ENCODE measurements at places on chromosomes 16 and 17. TPM values are rescaled to one million over a fixed set of nuclear protein-coding genes. Genes with fewer than 3 reads are reported as not detected.

DNA sequence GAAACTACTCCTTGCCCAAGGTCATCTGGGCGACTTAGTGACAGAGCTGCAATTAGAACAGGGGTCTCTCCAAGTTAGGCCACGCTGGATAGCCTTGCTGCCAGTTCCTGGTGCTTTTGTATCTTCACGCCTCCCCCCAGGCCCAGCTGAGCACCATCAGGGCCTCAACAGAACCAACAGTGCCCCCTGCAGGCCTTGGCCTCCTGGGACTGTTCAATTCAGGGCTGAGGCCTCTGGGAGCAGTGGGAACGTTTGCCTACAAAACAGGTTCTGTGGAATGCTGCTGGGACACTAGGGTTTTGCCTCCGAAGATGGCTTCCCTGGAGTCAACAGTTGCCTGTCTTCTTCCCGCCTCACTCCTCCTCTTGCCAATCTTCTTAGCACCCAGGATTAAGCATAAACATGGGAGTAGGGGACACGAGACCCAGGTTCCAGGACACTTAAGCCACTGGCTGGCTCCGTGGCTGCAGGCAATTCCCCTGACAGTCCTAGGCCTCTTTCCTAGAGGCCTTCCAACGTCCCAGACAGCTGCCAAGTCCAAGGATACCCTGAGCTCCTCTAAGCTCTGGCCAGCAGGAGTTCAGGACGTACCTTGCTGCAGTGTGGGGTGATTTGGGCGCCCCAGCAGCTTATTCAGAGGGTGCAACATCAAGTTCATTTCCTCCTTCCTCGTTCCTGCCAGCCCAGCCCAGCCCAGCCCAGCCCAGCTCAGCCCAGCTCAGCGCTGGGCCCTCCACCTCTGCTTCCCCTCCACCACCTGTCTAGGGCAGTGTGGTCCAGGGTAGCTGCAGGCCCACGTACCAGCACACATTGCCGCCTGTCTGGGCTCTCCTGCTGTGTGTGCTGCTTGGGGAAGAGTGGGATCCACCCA is 246.6 kb upstream of the RPL38 start:
- H3K27me3 ChIP-seq, result peaks cover 6% of the 10 kb centered on the region
- peaks cover 7% of the 10 kb centered on the region for H3K4me1 ChIP-seq
- no peak overlapping the region for H3K27ac ChIP-seq
- DNase-seq, result peak; percentile 58

- peaks cover 51% of the 10 kb centered on the region for H3K4me1 ChIP-seq
- H3K27ac ChIP-seq, result peak overlapping the region; percentile 65
- no peaks in the 10 kb centered on the region for H3K36me3 ChIP-seq
- no peaks in the 10 kb centered on the region for H3K27me3 ChIP-seq
- H3K4me3 ChIP-seq, result no peak overlapping the region
Observed at GRCh38 chr16:57637424-57637823, 9.0 kb downstream of the ADGRG1 start.

DNA sequence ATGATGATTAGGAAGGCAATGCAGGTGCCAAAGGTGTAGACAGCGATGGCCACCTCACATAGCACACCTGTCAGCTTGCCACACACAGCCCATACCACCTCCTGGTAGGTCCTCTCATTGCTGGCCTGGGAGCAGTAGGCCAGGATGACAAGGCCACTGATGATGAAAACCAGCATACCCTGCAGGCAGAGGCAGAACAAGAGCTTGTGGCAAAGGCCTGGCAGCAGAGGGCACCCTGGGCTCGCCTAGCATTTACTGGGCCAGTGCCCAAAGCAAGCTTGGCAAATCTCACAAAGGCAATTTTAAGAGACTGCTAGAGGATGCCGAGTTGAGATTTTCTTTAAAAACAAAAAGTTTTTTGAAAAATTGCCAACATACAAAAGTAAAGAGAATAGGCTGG is 5.9 kb downstream of the SLC38A7 start:
- no peaks in the 10 kb centered on the region for H3K27me3 ChIP-seq
- H3K27ac ChIP-seq, result no peak overlapping the region
- DNase-seq, result peak; percentile 81
- H3K4me3 ChIP-seq, result no peak overlapping the region
- peaks cover 33% of the 10 kb centered on the region for H3K36me3 ChIP-seq

GRCh38 chr17:81710514-81711308 is 1.4 kb upstream of the SLC25A10 start:
- H3K27ac ChIP-seq, result no peak overlapping the region
- H3K4me3 ChIP-seq, result no peak overlapping the region
- no peak for DNase-seq

DNA sequence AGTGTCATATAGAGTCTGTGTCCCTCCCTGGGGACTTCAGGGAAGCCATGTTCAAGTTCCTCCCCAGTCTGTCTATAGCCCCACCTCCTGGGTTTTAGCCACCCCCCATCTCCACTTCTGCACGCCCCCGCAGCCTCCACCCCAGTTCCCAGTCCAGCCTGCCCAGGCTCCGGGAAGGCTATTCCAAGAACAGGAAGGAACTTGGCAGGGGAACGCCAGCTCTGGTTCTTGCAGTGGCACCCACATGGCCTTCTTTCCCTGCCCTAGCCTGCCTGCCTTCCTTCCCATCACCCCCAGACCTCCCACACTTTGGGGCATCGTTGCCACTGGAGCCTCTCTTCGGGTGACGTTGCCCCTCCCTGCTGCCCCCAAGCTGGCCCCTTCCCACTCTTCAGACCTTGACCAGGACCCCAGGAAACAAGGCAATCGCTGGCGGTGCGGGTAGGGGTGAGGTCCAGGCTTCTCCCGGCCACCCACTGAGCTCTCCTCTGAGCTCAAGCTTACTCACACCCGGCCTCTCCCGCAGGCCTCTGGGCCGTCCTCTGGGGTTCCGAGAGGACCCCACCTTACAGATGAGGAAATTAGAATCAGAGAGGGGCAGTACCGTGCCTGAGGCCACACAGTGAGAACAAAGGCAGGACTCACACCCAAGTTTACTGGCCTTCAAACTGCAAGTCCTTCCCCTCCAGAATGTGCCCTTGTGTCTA is 9.2 kb upstream of the CES4A start:
- H3K27me3 ChIP-seq, result no peaks in the 10 kb centered on the region
- no peak overlapping the region for H3K4me3 ChIP-seq
- no peak overlapping the region for H3K27ac ChIP-seq
- no peaks in the 10 kb centered on the region for H3K36me3 ChIP-seq
- peak; percentile 53 for DNase-seq

- H3K4me3 ChIP-seq, result no peak overlapping the region
- no peaks in the 10 kb centered on the region for H3K27me3 ChIP-seq
- no peaks in the 10 kb centered on the region for H3K36me3 ChIP-seq
Observed at GRCh38 chr16:86252596-86252995, 257.7 kb upstream of the FOXF1 start.

DNA sequence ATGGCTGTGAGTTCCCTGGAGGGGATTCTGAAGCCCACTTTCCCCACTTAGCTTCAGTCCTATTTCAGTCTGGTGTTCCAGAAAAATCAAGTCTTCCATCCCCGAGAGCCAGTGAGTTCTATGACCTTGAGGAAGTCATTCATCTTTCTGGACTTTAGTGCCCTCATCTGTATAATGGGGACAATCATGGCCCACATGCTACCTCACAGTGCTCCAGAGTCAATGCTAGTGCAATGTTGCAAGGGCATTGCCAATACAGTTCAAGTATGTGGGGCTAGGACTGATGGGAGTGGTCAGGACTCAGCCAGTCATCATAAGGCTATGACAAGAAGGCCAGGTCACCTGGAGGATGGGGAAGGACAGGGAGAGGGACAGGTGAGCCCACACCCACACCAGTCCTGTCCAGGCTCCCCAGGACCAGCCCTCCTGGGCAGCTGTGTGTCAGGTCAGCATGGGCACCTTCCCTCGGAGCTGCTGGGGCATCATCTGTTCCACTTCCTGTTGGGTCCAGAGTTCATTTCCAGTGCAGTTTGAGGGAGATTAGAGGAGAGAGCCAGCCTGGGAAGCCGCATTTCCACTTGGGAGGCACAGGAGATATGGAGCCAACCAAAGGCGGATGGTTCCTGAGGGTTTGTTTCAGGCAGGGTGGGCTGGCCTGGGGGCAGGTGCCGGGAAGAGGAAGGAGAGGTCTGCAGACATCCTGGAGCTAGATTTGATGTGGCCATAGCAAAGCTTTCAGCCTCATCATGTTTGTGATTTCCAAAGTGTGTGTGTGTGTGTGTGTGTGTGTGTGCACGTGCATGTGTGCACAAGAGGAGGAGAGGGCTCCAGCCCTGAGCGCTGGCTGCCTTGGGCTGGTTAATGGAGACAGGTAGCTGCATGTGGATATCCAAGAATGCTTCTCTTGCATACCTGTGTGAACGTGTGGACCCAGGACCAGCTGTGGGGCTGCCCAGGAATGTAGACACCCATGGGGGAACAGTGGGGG is 3.9 kb upstream of the WNT9B start:
- no peaks in the 10 kb centered on the region for H3K36me3 ChIP-seq
- H3K27me3 ChIP-seq, result peaks cover 17% of the 10 kb centered on the region
- no peak overlapping the region for H3K27ac ChIP-seq
- peaks cover 11% of the 10 kb centered on the region for H3K4me1 ChIP-seq

Gene ZPBP2
- total RNA-seq, result not detected

Gene NPIPB13
- total RNA-seq, result not detected

Gene SLFN14
- not detected for total RNA-seq

DNA sequence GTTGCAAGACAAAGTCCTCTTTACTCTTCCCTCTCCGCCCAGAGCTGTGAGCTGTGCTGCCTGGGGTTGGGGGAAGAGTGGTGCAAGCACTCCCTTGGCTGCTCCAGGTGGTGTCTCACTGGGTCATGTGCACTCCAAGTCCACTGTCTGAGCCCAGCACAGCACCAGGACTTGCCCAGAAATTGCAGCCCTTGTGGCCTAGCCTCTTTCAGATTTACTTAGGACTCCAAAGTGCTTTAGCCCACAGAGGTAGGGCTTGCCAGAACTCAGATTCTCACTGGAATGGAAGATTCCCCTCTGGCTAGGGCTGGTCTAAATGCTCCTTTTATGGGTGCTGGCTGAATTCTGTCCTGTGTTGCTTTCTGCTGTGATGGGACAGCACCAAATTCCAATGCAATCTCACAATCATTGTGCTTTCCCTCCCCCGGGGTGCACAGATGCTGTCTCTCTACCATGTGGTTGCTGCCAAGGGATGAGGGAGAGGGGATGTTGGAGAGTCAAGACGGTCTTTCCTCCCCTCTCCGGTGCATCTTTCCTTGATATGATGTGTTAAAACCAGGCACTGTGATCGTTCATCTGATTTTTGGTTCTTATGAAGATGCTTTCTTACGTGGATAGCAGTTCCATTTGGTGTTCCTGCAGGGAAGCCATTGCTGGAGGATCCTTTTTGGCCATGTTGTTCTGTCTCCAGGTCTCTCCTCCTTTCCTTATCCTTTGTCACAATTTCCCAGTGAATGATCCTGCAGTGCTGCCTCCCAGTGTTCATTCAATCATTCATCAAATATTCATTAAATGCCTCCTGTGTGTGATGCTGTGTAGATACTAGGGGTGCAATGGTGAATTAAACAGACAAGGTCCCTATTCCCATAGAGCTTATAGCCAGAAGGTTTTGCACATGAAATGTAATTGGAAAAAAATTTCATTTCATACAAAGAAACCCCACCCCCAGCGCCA is 216.3 kb downstream of the SPECC1 start:
- H3K27me3 ChIP-seq, result no peaks in the 10 kb centered on the region
- no peaks in the 10 kb centered on the region for H3K4me1 ChIP-seq
- no peaks in the 10 kb centered on the region for H3K36me3 ChIP-seq
- H3K4me3 ChIP-seq, result no peak overlapping the region
- H3K27ac ChIP-seq, result no peak overlapping the region

All from adrenal gland (tissue), 19 donors.